ENCODE measurements at places on chromosomes 2 and 18. TPM values are rescaled to one million over a fixed set of nuclear protein-coding genes. Genes with fewer than 3 reads are reported as not detected.

IL36B gene
- total RNA-seq = not detected

IKZF2 gene
- total RNA-seq = 5.9 TPM

MARCHF4 gene
- 1.2 TPM for total RNA-seq

PPP1R1C gene
- 0.15 TPM for total RNA-seq

METAP1D gene
- 4.9 TPM for total RNA-seq

GREB1L gene
- 0.30 TPM for total RNA-seq

REEP1 gene
- total RNA-seq = 0.67 TPM

TUBB8B gene
- total RNA-seq = not detected

NT5C1B gene
- not detected for total RNA-seq

RGPD4 gene
- total RNA-seq = not detected

TRIM43 gene
- not detected for total RNA-seq

HAAO gene
- 3.9 TPM for total RNA-seq

CCBE1 gene
- total RNA-seq = 52.3 TPM

SPDYA gene
- 0.17 TPM for total RNA-seq

ZEB2 gene
- 18.9 TPM for total RNA-seq

FANCL gene
- 13.2 TPM for total RNA-seq

CFC1 gene
- not detected for total RNA-seq

UGT1A6 gene
- not detected for total RNA-seq

MAL gene
- total RNA-seq = not detected

CPO gene
- total RNA-seq = not detected

FSHR gene
- total RNA-seq = not detected

KLF7 gene
- 14.0 TPM for total RNA-seq

NOL4 gene
- total RNA-seq = not detected

LIMS4 gene
- total RNA-seq = not detected

PDE11A gene
- not detected for total RNA-seq

TSPYL6 gene
- total RNA-seq = not detected

QPCT gene
- 1.5 TPM for total RNA-seq

SP140 gene
- 2.0 TPM for total RNA-seq

SERPINB3 gene
- not detected for total RNA-seq

C1GALT1C1L gene
- 1.0 TPM for total RNA-seq

PTPRN gene
- total RNA-seq = 9.8 TPM

LGALSL gene
- total RNA-seq = 3.6 TPM

CAMKMT gene
- total RNA-seq = 2.5 TPM

CDKL4 gene
- not detected for total RNA-seq
